ENCODE measurements at places on chromosomes 16 and 17. TPM values are rescaled to one million over a fixed set of nuclear protein-coding genes. Genes with fewer than 3 reads are reported as not detected.

The MTSS2 gene
- total RNA-seq = 41.8 TPM

GRCh38 chr16:68732741-68733399, 4.2 kb upstream of the CDH1 start:
- DNase-seq = no peak

GRCh38 chr16:20868890-20869289, 31.3 kb downstream of the DCUN1D3 start:
- DNase-seq = no peak

DNA sequence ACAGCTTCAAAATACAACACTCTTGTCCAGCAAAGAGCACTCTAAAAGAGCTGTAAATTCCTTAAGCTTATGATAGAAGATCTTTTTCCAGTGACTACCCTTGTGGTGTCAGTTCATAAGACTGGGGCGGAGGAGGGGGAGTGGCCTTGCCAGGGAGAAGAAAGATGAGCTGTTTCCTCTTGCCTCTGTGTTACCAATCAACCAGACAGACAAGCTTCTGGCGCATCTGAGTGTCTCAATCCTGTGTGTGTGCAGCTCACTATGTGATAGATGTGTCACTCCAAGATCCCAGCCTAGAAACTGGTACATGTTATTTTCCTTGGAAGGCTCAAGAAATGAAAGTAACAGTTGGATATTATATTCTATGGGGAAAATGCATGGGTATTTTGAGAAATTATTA, 167.4 kb upstream of the CACNG3 start:
- no peak for DNase-seq

- DNase-seq = no peak
Observed at GRCh38 chr17:61251939-61252865, 147.4 kb upstream of the TBX2 start.

DNA sequence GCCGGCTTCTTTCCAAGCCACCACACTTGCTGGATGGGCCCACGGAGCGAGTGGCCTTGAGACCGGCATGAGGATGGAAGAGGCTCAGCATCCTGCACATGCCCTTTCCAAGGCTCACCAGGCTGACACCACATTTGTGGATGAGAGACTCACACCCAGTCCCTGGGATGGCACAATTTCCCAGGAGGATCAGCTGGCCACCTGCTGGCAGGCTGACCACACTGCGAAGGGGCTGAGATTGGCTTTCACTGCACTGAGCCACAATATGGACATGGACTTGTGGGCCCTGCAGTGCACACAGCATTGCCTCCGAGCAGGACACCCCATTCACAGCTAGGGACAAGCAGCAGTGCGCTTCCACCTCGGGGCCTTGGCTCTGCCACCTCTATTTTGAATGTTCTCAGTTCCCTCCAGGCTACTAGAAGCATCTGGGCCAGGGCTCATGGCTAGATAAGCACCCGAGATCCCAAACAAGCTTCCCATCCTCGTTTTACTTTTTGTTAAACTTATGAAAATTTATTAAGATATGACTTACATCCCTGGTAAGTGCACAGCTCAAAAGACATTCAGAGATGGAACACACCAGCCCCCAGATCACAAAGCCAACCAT, 25.3 kb upstream of the KSR1 start:
- DNase-seq = peak; percentile 28

- DNase-seq = no peak
Observed at GRCh38 chr16:85308611-85309540, 196.6 kb upstream of the CIBAR2 start.
